Astrocyte of the hippocampus (primary cell): ENCODE measurements at places on chromosomes 4 and X.
A peak's percentile ranks its signal among the peaks of the same experiment; 100 is the strongest.

DNA sequence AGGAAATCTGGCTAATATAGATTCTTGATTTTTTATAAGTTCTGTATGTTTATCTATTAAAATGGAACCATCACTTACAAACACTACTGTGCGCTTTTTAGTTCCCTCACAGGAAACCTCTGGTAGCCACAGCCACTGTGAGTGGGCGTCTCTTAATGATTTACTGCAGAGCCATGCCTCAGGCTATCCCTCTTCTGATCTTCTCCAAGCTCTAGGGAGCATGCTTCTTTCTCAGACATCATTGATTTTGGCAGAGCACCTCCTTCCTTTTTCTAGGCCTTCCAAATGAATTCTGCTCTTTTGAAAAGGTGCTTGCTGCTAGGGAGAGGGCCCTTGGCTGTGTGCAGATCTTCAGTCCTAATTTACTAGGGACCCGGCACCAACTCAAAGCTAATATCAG is 61.1 kb upstream of the STS start:
- DNase-seq, result no peak

- DNase-seq, result no peak
Measured at GRCh38 chr4:47798165-47798564, 39.7 kb downstream of the CORIN start.

- DNase-seq, result no peak
Measured at GRCh38 chr4:81469781-81470455, 1.8 kb downstream of the RASGEF1B start.

DNA sequence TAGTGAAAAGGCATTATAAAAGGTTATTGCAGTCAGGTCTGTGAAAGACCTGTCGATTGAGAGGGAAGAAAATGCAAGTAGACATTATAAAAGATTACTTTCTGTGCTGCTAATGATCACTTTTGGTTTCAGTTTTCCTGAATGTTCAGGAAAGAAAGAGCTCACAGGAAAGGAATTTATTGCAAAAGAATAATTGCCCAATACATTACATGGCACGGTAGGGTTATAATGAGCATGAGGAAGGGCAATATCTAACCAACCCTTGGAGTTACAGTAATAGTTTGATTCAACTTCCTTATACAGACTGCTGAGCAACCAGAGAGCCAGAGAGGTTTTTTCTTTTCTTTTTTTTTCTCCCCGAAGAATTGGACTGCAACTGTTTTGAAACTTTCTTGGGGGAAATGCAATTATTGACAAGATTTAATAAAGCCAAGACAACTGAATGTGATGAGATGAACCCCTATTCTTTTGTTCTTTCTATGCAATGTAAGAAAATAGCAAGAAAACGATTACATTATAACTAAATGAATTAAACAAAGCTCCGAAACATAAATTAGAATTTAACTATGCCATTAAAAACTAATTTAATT is 247.0 kb downstream of the C4orf33 start:
- DNase-seq, result peak; percentile 58

GRCh38 chr4:83793481-83793880 is 257.6 kb downstream of the GPAT3 start:
- DNase-seq, result no peak

- no peak for DNase-seq
Measured at GRCh38 chr4:76305033-76305687, 1.4 kb upstream of the STBD1 start.

- DNase-seq, result no peak
Measured at GRCh38 chr4:62366939-62367338, 1166.8 kb downstream of the ADGRL3 start.

DNA sequence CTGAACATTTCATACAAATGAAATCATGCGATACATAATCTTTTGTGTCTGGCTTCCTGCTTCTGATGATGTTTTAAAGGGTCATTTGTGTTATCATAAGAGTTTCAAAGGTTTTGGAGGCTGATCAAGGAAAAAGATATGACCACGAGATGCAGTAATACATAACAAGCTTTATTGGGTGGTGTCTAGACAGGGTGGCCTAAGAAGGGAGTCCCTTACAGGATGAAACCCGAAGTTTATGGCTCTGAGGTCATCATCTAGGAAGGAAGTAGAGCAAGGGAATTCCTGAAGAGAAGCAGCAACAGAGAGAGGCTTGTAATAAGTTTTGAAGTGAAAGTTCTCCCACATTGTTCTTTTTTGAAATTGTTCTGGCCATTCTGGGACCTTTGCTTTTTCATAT is 40.8 kb upstream of the SOD3 start:
- no peak for DNase-seq

- no peak for DNase-seq
Measured at GRCh38 chrX:69264158-69264581, 98.9 kb upstream of the PJA1 start.

- no peak for DNase-seq
Measured at GRCh38 chr4:90474484-90474883, 347.3 kb downstream of the CCSER1 start.

GRCh38 chr4:180059216-180059881 is 2183.9 kb upstream of the TENM3 start:
- DNase-seq, result no peak

DNA sequence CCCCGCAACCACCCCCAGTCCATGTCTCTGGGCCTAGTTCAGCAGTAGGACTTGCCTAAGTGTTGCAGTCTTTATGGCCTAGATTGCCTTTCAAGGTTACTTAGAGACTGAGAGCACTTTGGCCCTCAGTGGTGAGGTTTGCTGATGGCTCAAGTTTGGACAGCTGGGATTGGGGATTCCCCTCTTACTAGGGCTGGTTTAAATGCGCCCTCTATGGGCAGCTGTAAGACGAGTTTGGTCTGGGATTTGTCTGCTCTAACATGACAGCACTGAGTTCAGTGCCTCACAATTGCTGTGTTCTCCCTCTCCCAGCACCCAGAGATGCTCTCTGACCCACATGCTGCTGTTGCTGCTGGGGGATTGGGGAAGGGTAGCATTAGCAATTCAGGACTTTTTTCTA is 23.1 kb downstream of the DACH2 start:
- DNase-seq, result peak; percentile 6

DNA sequence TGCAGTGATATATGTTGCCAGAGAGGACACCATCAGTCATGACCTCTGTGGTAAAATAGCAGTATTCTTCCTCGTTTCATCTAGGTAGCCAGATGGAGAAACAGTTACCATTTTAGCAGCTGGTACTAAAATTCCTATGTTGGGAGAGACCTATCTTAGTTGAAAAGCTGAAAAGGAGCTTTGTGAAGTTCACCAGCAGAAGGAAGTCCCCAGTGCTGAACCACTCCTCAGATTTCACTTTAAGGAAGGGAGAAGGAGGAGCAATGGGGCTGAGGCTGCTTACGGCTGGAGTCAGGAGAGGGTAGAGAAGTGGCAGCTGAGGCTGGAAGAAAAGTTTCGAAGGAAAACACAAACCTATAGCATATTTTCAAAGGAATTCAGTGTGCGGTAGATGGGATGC is 103.7 kb downstream of the ATXN3L start:
- DNase-seq, result no peak

GRCh38 chr4:7014815-7015214 is 28.4 kb upstream of the TADA2B start:
- no peak for DNase-seq

GRCh38 chrX:104137496-104137895 is 19.3 kb downstream of the SLC25A53 start:
- peak; percentile 8 for DNase-seq

DNA sequence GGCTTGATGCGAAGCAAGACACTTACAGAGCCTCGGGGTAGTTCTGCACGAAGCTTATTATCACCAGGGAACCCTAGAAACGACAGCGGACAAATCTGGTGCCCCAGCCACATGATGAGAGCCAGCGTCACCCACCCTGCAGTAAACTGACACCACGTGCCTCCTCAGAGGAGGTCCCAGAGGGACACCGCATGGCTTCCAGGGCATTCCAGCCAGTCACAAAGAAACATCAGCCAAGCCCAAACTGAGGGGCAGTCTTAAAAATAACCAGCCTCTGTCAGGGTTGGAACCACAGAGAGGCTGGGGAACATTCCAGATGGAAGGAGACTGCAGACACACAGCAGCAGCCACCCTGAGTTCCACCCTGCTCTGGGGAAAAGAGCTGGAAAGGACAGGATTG is 36.6 kb upstream of the HGFAC start:
- DNase-seq, result no peak

GRCh38 chrX:41308884-41309647 is 24.9 kb upstream of the DDX3X start:
- no peak for DNase-seq

DNA sequence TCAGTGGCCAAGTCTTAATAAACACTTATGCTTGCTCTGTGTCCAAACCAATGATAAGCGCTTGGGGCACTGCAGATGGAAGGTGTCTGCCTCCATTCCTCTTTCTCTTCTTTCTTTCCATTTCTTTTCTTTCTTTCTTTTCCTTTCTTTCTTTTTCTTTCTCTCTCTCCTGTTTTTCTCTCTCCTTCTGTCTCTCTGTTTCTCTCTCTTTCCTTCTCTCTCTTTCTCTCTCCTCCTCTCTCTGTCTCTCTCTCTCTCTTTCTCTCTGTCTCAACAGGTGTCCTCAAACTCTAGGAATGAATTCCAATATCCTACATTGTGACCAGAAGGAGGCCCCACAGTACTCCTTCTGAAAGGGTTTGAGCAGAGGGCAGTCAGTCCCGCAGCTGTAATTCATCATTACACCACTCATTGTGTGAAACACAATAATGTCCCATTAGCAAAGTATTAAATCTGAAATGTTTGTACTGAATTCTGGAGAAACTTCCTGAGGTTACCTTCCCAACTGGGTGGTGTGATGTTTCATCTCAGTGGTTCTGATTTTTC is 66.5 kb upstream of the PAGE1 start:
- DNase-seq, result no peak

GRCh38 chr4:27414887-27415731 is 554.5 kb downstream of the STIM2 start:
- DNase-seq, result no peak

DNA sequence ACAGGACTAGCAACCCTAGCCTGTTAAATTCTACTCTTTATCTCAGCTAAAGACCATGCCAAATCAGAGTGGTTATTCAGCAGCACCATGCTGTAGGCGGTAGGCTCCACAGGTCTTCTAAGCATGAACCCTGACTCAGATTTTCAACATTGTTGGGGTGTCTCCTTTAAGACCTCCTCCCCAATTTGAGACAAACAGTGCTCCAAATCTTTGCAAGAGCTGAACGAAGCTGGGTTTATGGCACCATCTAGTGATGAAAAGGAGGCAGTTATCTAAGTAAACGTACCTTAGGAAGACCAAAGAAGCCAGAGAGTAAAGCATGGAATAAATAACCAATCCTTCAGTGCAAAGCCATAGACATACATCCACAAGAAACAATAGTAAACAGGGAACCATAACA is 334.5 kb upstream of the SLC7A11 start:
- peak; percentile 31 for DNase-seq

DNA sequence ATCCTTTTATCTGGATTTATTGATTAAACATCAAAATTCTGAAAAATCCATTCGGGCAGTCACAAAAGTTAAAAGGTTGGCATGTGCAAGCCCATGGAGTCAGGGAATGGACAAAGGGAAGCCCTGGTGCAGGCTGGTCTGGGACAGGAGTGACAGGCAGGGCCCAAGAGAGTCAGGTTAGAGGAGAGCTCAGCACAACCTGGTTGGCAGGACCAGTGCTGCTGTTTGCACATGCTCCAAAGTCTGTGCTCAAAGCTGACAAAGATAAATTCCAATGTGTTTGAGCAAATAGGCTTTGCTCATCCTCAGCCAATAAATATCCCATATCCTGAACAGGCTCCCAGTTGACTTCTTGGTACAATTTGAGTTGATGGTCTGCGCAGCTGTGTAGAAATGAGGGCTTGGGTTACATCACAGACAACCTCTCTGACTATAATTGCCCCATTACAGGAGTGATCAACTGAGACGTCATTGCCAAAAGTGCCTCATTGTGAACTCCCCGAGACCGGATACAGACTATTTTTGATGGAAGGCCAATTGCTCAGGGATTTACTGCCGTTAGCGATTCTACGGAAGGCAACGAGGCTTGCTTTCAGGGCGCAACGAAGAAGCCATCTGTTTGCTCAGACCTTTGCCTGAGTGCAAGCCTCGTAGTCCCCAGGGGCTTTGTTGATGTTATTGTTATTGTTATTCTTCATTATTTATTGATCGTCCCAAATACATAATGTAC is 1008.1 kb upstream of the TENM3 start:
- no peak for DNase-seq

DNA sequence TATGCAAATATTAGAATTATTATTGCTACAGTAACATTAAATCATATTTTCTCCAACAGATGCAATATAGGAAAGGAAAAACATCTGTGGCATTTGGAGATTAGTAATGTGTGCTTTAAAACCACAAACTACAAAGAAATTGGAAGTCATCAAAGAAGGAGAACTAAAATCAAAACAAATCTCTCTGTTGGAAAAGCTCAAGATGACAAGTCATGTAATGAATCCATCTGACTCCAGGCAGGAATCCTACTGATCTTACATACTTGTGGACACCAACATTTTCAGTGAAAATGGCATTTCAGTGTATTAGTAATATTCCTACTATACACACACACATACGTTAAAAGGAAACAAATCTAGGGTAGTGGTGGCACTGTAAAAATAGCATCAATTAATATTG is 98.2 kb downstream of the SLC39A8 start:
- peak; percentile 44 for DNase-seq

- peak; percentile 33 for DNase-seq
Measured at GRCh38 chr4:158581161-158581560, 59.5 kb downstream of the RXFP1 start.

- no peak for DNase-seq
Measured at GRCh38 chr4:117327491-117327890, 242.1 kb upstream of the TRAM1L1 start.

GRCh38 chr4:55617587-55618197 is 18.4 kb downstream of the NMU start:
- no peak for DNase-seq

GRCh38 chr4:7206911-7207567 is 14.7 kb downstream of the SORCS2 start:
- peak; percentile 98 for DNase-seq

GRCh38 chr4:164779811-164780216 is 25.9 kb downstream of the SMIM31 start:
- peak; percentile 80 for DNase-seq

- DNase-seq, result no peak
Measured at GRCh38 chrX:107227780-107228485, 21.5 kb downstream of the DNAAF6 start.
